Prostate gland (tissue), 2 donors: ENCODE measurements at places on chromosomes 7 and 10. TPM values are rescaled to one million over a fixed set of nuclear protein-coding genes. Genes with fewer than 3 reads are reported as not detected.
A peak's percentile ranks its signal among the peaks of the same experiment; 100 is the strongest.

GRCh38 chr7:79462390-79462789, 8.9 kb upstream of the MAGI2 start:
- H3K27ac ChIP-seq = no peak overlapping the region
- H3K4me1 ChIP-seq = no peaks in the 10 kb centered on the region
- no peaks in the 10 kb centered on the region for H3K27me3 ChIP-seq
- H3K36me3 ChIP-seq = no peaks in the 10 kb centered on the region
- no peak for DNase-seq
- no peak overlapping the region for H3K4me3 ChIP-seq

- no peaks in the 10 kb centered on the region for H3K27me3 ChIP-seq
- H3K4me3 ChIP-seq = no peak overlapping the region
- no peaks in the 10 kb centered on the region for H3K4me1 ChIP-seq
These were observed 227.7 kb upstream of the TEX47 start for GRCh38 chr7:89023206-89023605.

DNA sequence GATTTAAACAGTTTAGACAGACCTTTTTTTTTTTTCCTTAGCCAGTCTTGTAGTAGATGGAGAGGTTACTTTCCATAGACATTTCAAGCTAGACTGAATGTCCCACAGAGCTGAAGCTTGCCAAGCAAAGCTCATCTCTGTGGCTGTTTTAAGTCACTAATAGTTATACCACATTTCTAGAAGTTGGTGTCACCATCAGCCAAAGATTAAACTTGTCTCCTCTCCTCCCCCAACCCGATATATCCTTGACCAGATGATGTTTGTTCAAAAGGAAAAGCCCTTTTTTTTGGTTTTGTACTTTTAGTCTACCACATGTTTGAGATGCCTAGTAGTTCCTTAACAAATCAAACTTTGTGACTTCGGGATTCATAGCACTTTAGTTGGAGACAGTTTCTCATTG, 66.1 kb downstream of the ADD3 start:
- H3K4me1 ChIP-seq = no peaks in the 10 kb centered on the region
- no peaks in the 10 kb centered on the region for H3K27me3 ChIP-seq
- DNase-seq = no peak
- no peaks in the 10 kb centered on the region for H3K36me3 ChIP-seq
- no peak overlapping the region for H3K4me3 ChIP-seq

DNA sequence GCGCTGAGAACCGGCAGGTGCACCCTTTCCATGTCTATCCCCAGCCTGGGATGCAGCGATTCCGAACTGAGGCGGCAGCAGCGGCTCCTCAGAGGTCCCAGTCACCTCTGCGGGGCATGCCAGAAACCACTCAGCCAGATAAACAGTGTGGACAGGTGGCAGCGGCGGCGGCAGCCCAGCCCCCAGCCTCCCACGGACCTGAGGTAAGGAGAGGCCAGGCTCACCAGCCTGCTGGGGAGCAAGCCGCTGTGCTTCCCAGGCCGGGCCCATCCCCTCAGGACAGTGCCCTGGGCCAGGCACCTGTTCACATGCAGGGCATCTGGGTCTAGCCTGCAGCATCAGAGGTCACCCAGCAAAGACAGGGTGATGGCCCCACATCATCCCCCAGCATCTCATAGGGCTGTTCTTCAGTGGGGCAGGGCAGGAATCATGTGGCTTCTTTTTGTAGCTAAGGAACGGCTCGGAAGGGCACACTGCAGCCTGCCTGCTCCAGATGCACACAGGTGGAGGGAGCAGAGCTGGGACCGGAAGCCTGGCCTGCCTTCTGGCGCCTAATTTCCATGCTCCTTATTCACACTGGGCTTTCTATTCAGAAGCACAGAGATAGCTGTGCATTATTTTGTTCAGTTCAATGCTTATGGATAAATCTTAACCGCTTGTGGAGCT, 18.9 kb downstream of the BAG3 start:
- no peaks in the 10 kb centered on the region for H3K27me3 ChIP-seq
- H3K4me1 ChIP-seq = peaks cover 15% of the 10 kb centered on the region
- H3K27ac ChIP-seq = peak overlapping the region; percentile 58
- peaks cover 16% of the 10 kb centered on the region for H3K36me3 ChIP-seq
- DNase-seq = no peak

GRCh38 chr10:76327441-76327840, 896.0 kb downstream of the LRMDA start:
- DNase-seq = no peak
- H3K27ac ChIP-seq = no peak overlapping the region
- H3K36me3 ChIP-seq = no peaks in the 10 kb centered on the region
- H3K27me3 ChIP-seq = no peaks in the 10 kb centered on the region
- H3K4me1 ChIP-seq = no peaks in the 10 kb centered on the region

The ZNHIT1 gene
- total RNA-seq = 75.2 TPM

The CRYGN gene
- not detected for total RNA-seq

The PIP gene
- 2.2 TPM for total RNA-seq

The MSS51 gene
- 2.4 TPM for total RNA-seq

The NEURL1 gene
- total RNA-seq = 0.96 TPM

The FKBP6 gene
- not detected for total RNA-seq

The TCERG1L gene
- 4.0 TPM for total RNA-seq

The PDZD7 gene
- total RNA-seq = 1.5 TPM
